ENCODE measurements at places on chromosomes 4 and X.

DNA sequence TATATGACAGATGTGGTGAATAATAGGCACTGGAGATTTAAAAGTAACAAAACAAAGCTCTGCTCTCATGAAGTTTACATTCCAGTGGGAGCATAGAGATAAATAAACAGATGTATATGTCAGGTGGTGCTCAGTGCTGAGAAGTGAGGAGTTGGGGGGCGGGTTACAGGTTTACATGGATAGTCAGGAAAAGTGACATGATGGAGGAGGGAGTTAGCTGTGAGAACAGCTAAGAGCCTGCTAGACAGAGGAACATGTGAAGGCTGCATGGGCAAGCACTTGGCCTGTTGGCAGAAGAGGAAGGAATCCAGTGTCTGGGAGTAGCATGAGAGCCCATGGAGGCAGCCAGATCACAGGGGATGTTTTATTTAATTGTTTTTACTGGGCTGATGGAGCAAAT is 10.2 kb upstream of the TMEM156 start:
- H3K27ac ChIP-seq, result no peak overlapping the region
- H3K27me3 ChIP-seq, result no peaks in the 10 kb centered on the region
- no peaks in the 10 kb centered on the region for H3K36me3 ChIP-seq
- no peak for DNase-seq
- H3K4me3 ChIP-seq, result no peak overlapping the region

DNA sequence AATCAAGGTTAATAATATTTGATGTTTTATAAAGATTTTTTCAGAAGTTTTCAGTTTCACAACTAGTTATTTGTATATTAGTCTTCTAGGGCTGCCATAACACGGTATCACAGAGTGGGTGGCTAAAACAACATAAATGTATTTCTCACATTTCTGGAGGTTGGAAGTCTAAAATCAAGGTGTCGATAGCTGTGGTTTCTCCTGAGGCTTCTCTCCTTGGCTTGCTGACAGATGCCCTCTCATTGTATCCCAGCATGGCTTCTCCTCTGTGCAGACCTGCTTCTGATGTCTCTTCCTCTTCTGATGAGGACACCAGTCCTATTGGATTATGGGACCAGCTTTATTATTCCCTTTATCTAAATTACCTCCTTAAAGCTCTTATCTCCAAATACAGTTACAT is 1456.6 kb downstream of the STIM2 start:
- H3K27me3 ChIP-seq, result no peaks in the 10 kb centered on the region
- H3K27ac ChIP-seq, result no peak overlapping the region
- H3K36me3 ChIP-seq, result no peaks in the 10 kb centered on the region
- no peak overlapping the region for H3K4me3 ChIP-seq
- DNase-seq, result no peak
- H3K4me1 ChIP-seq, result no peaks in the 10 kb centered on the region

DNA sequence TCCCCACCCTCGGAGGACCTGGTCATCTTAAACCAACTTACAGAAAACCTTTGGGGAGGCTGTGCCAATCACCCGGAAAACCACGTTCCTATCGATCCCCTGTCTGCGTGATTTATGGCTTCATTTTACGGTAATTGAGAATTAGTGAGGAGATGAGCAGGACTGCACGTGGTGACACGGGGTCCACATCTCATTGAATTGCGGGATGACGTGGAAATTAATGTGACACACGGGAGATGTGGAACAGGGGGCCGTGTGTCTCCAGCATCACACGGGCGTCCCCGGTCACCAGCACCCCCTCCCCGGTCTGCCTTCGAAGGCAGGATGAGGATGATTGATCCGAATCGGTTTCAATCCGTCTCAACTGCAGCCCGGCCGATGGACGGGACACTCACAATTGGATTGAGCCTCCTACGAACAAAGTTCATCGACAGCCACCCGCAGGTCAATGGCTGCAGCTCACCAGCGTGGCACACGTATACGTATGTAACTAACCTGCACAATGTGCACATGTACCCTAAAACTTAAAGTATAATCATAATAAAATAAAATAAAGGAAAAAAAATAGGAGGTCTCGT is 160.3 kb downstream of the SHOX start:
- H3K27me3 ChIP-seq, result no peaks in the 10 kb centered on the region
- DNase-seq, result no peak
- H3K36me3 ChIP-seq, result no peaks in the 10 kb centered on the region

- H3K4me1 ChIP-seq, result no peaks in the 10 kb centered on the region
- H3K4me3 ChIP-seq, result no peak overlapping the region
- no peak for DNase-seq
- no peaks in the 10 kb centered on the region for H3K27me3 ChIP-seq
Measured at GRCh38 chr4:128757712-128758111, 51.8 kb upstream of the JADE1 start.

DNA sequence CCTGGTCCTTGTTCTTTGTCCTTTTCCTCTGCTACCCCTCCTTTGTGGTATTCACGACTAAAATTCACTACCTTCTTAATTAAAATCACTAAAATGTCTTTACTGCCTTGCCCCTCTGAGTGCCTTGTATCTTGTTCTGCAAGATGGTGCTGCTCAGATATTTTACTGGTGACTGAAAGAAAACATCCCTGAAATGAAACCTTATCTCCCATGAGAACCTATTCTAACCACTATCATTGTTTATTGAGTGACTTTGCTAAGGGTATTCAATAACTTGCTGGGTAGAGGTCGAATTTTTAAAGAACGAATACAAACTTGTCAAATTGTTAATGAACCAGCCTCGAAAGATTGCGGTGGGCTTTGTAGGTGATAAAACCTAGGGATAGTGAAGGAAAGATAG is 52.8 kb downstream of the SPRY1 start:
- no peaks in the 10 kb centered on the region for H3K36me3 ChIP-seq
- no peaks in the 10 kb centered on the region for H3K27me3 ChIP-seq
- no peak overlapping the region for H3K4me3 ChIP-seq
- H3K4me1 ChIP-seq, result no peaks in the 10 kb centered on the region
- DNase-seq, result no peak

Measured in uterus (tissue), 4 donors.